HCT116 (cell line): ENCODE measurements at places on chromosomes 7 and 10.

GRCh38 chr10:118373786-118374185 lies 31.7 kb upstream of the FAM204A start:
- no peak for DNase-seq

- no peak for DNase-seq
Measured at GRCh38 chr10:1643908-1644179, 93.5 kb downstream of the ADARB2 start.

GRCh38 chr10:91579329-91579985 lies 53.4 kb downstream of the PPP1R3C start:
- DNase-seq, result no peak

DNA sequence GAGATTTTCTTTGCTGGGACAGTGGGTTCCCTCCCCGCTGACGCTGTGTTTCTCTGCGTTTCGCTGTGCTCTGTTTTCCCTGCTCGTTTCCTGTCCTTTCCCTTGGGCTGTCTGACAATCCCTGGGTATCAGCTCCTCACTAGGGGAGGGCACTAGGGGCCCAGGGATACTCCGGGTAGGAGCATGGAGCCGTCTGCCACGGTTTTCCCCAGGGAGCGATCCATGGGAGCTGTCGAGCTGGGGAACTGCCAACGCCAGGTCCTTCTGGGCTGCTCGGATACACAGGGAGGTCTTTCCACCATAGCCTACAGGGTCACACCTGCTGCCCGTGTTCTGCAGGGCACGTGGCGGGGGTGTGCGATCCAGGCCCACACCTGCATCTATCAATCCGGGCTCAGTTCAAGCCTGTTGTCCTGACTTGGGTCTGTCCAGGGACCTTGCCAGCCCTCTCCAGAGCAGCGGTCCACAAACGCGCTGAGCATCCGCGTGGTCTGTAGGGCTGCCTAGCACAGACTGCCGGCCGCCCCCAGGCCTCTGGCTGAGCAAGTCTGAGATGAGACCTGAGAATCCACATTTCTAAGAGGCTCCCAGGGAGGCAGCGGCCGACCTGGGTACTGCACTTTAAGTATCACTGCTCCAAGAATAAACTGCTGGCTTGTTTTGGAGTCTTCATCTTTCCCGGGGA lies 263.1 kb downstream of the ELFN1 start:
- DNase-seq, result no peak

- no peak for DNase-seq
Measured at GRCh38 chr7:148515728-148516695, 74.6 kb upstream of the C7orf33 start.

GRCh38 chr10:83764666-83765065 lies 374.6 kb upstream of the GHITM start:
- no peak for DNase-seq

DNA sequence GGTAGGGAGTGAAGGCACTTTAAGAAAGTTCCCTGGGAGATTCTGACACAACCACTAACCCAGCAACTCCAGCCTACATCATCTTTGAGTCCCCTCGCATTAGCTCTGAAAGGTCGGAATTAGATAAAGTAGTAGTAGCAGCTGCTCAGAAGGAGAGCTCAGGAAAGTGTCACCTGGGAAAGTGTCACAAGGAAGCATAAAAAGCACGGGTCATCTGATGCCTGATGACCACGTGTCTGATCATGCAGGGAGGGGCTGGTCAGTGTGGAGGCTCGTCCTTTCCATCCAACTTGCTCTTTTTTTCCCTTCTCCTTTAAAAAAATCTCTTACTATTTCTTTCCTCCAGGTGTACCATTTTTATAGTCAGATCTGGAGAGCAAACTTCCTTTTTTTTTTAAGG lies 47.1 kb upstream of the PDCD4 start:
- no peak for DNase-seq

DNA sequence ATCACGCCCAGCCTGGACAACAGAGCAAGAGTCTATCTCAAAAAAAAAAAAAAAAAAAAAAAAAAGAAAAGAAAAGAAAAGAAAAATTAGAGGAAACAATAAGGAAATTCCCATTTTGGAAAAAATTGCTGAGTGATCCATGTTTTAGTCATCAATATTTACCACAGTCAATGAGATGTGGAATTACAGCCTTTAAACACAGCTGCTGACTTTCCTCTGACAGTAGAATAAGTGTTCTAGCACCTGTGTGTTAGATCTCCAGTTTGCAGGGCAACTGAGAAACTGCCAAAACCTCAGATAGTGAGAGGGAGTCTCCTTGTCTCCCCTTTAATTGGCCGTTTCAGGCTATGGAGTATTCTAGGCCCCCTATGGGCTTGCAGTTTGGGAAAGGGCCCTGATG lies 520.1 kb downstream of the KCNMA1 start:
- no peak for DNase-seq

GRCh38 chr7:105664816-105665525 lies 83.7 kb upstream of the EFCAB10 start:
- DNase-seq, result peak; percentile 79

GRCh38 chr10:51010977-51011376 lies 63.3 kb upstream of the PRKG1 start:
- peak; percentile 31 for DNase-seq

- DNase-seq, result peak; percentile 59
Measured at GRCh38 chr10:119859420-119860258, 13.0 kb downstream of the MCMBP start.

GRCh38 chr7:65509368-65510186 lies 135.9 kb downstream of the ZNF92 start:
- no peak for DNase-seq

DNA sequence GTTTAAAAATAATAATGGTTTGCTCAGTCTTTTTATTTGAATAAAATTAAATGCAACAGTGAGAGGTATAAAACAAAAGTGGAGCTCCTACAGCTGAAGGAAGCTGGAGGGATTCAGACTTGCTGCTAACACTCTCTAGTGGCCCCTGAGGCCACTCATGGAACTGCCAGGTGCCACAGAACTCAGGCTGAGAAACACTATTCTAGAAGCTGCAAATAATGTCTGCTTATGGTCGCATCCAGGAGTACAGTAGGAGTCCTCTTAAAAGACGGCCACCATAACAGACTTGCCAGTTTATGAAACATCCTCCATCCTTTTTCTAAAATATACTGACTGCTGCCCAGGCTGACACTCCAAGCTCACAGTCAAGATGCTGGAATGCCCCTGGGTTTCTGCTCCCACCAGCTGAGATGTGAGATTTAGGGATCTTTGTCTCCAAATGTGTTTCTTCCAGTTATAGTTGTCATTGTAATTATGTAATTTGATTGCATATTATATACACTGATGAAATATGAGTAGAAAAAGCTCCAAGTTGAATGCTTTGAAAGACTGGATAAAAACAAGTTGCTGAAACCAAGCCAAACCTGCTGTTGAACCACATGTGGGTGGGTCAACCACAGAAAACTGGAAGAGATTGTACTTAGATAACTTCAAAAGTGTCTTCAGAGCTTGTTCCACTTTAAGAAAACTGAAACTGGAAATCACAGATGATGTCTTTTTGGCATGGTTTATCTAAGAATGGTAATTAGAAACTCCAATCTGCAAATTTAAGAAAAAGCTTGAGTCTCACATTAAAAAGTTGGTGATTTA lies 213.7 kb upstream of the AOAH start:
- no peak for DNase-seq

DNA sequence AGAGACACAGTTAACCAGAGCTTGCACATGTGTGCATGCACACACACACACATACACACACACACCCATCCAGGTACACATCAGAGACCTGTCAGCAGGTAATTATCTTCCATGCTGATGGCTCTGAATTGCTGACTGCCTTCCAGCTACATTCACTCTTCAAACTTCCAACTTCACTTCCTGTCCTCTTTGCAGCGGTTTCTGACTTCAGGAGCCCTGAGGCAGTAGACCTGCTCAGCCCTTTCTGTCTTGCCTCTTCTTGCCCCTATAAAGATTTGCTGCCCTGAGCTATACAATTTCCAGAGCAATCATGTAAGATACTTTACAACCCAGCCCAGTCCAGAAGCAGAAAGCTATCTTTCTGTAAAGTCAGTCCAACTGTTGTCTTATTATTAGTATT lies 310.2 kb downstream of the FGFR2 start:
- DNase-seq, result no peak

DNA sequence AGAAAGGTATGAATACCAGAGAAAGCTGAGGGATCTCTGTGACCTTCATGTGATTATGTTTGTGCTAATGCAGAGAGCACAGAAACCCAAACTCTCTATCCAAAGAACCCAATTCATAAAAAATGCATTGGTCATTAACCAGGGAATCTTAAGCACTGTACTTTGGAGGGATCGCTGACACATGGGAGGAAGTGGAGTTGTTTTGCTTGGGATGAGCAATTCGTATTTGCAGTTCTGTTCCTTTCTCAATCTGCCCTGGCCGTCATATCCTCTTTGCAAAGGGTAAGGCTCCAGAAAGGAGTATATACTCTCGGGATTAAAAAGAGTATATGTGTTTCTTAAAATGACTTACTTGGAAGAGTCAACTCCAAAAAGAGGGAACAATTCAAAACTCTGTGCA lies 221.3 kb downstream of the POU6F2 start:
- DNase-seq, result no peak

GRCh38 chr10:126687121-126687606 lies 16.7 kb upstream of the C10orf90 start:
- no peak for DNase-seq

- DNase-seq, result no peak
Measured at GRCh38 chr10:14588084-14588937, 186.4 kb downstream of the FAM107B start.

GRCh38 chr10:5355594-5356301 lies 9.0 kb upstream of the UCN3 start:
- DNase-seq, result no peak

- DNase-seq, result no peak
Measured at GRCh38 chr10:88991899-88992320, 1.3 kb downstream of the FAS start.

- DNase-seq, result no peak
Measured at GRCh38 chr10:104268405-104268712, 625 bp upstream of the GSTO2 start.

GRCh38 chr7:127658970-127659630 lies 7.1 kb downstream of the SND1 start:
- DNase-seq, result no peak

- no peak for DNase-seq
Measured at GRCh38 chr7:26588511-26588910, 275.9 kb downstream of the SKAP2 start.

- peak; percentile 91 for DNase-seq
Measured at GRCh38 chr10:931326-932318, at the start of gene LARP4B. Gene LARP4B (minus strand): TSS chr10:931705. CDS start chr10:885721, 45,984 bp downstream.

- DNase-seq, result no peak
Measured at GRCh38 chr7:84923348-84923747, 263.5 kb downstream of the SEMA3D start.

GRCh38 chr7:151168003-151168786 lies 701 bp upstream of the GBX1 start:
- DNase-seq, result no peak

- DNase-seq, result no peak
Measured at GRCh38 chr10:44355630-44356029, 29.3 kb downstream of the CXCL12 start.

GRCh38 chr10:48683868-48684267 lies 805 bp upstream of the WDFY4 start:
- no peak for DNase-seq

GRCh38 chr7:514651-515598 lies 4.7 kb downstream of the PDGFA start:
- DNase-seq, result no peak

DNA sequence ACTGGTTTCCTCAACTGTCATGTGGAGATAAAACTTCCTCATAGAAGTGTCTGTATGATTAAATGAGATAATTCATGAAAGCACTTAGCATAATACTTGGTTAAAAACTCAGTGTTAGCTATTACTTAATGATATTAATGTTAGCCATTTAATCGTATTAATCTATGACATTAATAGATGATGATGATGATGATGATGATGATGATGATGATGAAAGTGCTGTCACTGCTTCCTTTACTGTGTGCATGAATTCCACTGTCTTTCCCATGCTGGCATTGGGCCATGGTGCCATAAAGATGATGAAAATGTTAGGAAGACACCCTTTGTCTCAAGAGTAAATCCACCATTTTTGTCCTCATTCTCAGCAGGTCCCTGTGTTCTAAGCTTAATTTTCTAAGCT lies 75.8 kb downstream of the VPS50 start:
- DNase-seq, result no peak

GRCh38 chr10:71075759-71076472 lies 136.5 kb upstream of the UNC5B start:
- no peak for DNase-seq

GRCh38 chr10:47348661-47349470 lies 703 bp downstream of the RBP3 start:
- DNase-seq, result no peak

- no peak for DNase-seq
Measured at GRCh38 chr7:100275120-100275519, 32.4 kb upstream of the SPDYE3 start.

DNA sequence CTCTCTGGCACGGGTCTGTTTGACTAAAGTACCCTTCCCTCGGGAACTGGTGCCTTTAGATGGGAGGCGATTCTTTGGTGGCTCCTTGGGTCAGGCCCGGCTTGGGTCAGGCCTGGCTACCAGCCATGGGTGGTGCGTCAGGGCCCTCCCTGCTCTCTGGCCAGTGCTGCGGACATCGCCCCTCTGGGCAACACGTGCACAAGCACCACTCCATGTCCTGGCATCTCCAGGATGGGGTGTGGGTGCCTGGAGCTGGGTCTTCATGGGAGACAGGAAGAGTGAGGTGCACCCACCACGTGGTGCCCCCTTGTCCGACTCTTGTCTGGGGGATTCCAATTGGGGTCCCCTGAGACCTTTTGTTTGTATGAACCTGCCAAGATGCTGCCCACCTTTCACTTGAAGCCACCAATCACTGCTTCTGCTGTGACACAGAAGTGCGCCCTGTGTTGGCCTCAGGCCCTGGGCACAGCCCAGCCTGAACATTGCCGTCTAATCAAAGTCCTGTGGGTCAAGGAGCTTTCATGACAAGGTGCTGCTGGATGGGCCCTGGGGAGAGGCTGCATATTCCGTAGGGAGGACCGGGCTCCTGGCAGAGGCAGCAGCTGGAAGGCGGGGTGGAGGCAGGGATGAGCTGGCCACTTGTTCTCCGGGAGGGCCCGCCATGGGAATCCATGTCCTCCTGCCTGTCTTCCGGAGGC lies 11.1 kb upstream of the PWWP2B start:
- DNase-seq, result no peak

DNA sequence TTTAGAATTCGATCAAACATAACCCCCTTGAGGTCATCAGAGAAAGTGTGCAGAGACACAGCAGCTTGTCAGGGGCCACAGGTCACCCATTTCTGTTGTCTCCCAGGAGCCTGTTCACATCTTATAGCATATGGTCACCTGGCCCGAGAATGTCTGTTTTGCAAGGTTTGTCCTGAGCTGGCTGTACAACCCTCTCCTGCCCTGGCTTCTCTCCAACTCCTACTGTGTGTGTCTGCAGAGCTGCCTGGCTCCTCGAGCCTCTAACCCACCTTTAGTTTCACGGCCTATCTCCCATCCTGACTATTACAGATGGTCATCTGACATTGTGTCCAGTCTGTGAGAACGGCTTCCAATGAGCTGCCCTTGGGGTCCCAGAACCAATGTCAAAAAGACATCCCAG lies 683.4 kb downstream of the SDK1 start:
- no peak for DNase-seq

GRCh38 chr7:99976626-99977025 lies 795 bp upstream of the AZGP1 start:
- no peak for DNase-seq
